ENCODE measurements at places on chromosomes 3 and 15.

DNA sequence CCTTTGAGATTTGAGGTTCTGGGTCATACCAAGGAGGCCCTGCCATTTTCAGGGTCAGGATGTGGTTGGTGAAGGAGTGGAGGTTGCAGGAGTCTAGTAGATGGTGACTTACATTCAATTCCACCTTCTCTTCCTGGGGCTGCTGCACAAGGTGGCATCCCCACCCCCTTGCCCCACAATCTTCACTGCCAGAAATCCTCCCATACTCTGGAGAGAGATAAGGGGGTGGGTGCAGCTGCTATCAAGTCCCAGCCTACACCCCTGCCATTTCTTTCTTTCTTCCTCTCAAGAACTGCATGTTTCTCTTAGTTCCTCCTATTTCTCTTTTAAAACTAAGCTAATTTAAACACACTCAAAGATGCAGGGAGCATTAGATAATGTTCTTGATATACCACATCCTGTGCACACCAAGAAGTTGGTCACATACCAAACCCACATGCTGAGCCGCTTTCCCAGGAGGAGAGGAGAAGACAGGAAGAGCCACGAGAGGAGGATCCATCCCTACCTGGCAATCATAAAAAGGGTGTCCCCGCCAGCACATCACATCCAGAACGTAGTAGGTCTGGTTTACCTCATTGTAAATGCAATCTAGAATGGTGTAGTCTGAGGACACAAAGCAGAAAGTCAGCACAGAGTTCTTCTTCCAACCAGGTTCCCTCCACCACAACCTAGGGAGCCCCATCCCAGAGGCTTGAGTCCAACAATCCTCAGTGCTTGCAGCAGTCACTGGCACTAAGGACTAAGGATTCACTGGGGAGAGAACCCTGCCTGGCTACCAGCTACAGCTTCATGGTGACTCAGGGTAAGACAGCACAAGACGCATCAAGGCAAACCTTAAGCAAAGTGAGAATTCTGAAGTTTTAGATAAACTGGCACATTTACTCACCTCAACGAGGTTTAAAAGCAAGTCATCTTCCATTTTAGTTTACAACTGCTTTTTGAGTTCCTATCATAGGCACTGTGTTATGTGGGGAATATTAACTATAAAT, 18.5 kb downstream of the SNUPN start:
- no peak for DNase-seq

GRCh38 chr15:28107111-28107903, 8.2 kb upstream of the OCA2 start:
- DNase-seq: no peak

DNA sequence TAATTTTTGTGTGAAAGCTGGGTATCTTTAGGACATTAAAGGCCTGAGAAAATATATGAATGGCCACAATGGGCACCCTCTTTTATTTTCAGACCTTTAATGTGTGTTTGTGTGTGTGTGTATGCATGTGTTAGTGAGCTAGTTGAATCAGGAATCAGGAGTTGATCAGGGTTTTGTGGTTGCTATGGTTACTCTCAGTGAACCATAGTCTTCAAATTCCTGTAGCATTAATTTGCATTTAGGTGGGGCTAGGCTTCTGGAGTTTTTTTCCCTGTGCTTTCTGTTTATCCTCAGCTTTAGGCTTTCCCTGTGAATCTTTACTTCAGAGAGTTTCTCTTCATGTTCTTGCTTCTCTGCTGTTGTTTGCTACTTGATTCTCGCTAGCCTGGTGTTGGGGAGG, 122.0 kb upstream of the ONECUT1 start:
- no peak for DNase-seq

- peak; percentile 5 for DNase-seq
Observed at GRCh38 chr15:83446904-83447709, at the start of gene SH3GL3. Gene SH3GL3 (plus strand): TSS chr15:83447341. CDS start chr15:83447534, 193 bp downstream.

DNA sequence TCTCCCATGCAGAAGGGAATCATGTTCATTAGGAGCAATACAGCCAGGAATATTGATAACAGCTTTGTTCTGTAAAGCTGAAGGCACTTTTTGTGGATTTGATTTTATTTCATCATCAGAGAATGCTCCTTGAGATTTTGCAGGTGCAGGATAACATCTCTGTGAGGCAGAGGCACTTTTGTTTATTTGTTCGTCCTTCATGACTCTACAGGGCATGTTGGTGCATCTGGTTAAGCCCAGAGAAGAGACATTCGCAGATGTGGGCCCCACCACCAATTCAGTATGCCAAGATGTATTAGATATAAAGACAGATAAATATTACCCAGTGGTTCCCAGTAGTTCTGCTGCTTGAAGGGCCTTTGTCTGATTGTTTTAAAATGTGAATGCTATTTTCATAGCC, 368.1 kb upstream of the SEMA6D start:
- DNase-seq: no peak

- DNase-seq: no peak
Observed at GRCh38 chr15:68633231-68634121, 54.7 kb downstream of the CORO2B start.

- no peak for DNase-seq
Observed at GRCh38 chr15:100439514-100439913, 89.2 kb downstream of the CERS3 start.

DNA sequence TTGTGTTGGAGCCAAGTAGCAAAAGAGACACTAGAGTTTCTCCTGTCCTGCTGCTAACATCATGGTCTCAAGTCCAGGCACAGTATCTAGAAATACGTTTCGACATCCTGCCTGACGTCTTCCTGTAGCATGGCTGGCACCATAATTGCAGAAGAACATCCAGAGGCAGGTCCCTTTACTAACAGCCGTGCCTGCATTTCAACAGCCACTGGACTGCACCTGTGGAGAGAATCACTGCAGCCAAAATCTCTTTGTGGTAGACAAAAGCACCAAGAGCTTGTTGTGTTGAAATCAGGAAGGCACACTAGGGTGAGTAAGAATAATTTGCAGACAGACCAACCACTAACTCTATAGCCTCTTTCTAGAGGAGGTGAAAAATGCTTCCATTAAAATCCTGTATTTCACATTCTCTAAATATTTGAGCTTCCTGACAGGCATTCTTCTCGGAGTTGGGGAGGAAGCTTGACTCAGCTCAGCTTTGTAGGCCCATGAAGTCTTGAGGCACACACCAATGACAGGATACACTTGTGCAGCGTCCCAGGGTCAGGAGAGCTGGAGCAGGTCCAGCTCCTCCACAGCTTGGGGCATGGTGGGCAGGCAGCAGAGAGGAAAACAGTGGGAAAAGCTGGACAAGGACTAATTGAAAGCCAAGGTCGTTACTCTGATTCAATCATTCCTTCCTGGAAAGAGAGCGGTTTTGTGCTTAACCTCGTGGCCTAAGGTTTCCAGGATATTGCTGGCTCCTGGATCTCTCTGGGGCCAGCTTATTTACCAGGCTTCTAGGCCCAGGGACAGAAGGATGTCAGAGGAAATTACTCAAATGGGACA, 244.9 kb downstream of the FAM43A start:
- no peak for DNase-seq

DNA sequence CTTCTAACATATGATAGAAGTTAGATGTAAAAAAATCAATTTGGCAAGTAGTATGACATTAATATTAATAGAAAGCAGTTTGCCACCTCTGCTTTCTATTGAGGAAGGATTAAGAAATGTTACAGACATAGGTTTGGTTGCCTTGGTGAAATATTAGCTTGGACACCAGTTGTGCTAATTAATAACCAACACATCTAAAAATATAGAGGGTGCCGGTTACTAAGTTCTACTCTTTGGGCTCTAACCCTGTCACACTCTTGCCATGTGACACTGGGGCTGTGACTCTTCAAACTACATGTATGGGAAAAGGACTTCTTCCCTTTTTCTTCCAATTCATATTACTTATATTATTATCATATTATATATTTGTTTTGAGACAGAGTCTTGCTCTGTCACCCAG, 64.4 kb downstream of the TRIM71 start:
- DNase-seq: no peak

GRCh38 chr3:41518626-41519025, 319.3 kb downstream of the CTNNB1 start:
- DNase-seq: no peak

DNA sequence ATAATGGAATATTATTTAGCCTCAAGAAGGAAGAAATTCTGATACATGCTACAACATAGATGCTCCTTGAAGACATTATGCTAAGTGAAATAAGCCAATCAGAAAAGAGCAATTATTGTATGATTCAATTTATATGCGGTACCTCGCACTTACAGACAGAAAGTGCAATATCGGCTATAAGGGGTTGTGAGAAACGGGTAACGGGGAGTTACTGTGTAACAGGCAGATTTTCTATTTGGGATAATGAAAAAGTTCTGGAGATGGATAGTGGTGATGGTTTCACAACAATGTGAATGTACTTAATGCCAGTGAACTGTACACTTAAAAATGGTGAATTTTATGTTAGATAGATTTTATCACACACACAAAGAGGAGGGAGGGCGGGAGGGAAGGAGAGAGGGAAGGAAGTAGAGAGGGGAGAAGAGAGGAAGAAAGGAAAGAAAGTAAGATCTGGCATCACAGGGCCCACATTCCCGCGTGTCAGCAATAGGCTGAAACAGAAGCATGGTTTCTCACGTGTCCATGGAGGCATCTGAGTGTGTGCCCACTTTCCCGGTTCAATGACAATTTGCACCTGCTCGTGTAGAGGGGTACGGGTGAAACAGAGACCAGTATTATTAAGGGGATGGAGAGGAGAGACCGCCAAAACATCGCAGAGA, 700 bp upstream of the BLM start:
- no peak for DNase-seq

- DNase-seq: no peak
Observed at GRCh38 chr3:163779396-163780344, 1298.6 kb downstream of the SI start.

DNA sequence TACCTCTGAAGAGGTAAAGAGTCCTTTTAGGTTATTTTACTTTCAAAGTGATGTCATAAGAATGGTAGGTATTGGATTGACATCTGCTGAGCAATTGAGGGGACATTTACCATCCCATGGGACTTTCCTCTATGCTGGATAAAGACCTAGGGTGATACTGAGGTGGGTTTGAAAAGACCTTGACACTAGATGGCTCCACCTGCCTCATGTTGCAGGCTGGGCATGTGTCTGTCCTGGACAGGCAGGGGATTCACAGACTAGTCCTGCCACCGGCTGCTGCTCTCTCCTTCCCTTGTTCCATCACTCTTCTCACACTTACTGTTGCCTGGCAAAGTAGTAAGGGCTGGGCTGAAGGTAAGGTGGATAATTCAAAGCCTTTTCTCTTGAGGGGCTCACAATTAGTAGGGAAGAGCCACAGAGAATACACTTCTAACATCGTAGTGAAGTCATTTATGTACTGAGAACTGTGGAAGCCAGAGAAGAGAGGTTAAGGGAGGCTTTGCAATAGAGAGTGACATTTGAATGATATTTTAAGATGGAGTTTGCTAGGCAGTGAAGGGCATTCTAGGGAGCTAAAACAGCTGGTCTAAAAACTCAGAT, 27.7 kb downstream of the TRAK1 start:
- DNase-seq: no peak

DNA sequence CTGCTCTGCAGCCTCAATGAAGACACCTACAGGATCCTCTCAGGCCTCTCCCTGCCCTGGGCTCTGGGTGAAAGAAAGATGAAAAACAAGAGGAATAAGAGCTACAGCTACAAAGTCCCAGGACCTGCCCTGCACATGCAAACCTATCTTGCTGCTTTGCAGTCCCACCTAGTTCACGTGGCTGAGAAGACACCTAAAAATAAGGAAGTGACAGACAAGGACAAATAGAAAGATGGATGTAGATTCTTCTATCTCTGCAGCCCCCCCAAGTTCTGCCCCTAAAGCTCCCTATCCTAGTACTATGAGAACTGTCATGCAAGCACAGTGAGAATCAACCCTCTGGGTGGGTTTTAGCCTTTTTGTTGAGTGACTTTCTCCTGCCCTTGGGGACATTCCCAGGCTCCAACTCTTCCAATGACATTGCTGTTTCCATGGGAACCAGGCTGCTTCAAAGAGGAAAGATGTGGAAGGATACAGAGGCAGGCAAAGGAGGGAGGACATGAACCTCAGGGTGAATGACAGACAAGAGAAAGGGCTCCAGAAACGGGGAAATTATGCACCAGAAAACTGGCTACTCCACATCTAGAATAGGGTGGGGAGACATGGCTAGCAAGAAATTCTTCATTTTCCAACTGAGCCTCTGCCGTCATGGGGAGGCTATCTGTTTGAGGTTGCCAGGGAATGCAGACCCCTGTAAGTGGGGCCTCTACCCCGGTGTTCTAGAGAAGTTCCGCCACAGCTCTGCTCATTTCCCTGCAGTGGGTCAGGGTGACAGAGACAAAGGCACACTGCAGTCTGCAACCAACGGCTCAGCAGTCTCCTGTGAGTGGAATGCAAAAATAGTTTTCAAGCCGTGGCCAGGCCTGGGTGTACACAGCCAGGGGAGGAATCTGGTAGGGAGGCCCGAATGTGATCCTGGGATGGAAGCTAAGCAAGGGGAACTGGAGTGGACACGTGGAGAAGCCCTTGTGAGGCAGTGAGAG, 5.2 kb downstream of the CSPG5 start:
- no peak for DNase-seq

GRCh38 chr15:40358471-40359353, 693 bp downstream of the DISP2 start:
- DNase-seq: no peak

DNA sequence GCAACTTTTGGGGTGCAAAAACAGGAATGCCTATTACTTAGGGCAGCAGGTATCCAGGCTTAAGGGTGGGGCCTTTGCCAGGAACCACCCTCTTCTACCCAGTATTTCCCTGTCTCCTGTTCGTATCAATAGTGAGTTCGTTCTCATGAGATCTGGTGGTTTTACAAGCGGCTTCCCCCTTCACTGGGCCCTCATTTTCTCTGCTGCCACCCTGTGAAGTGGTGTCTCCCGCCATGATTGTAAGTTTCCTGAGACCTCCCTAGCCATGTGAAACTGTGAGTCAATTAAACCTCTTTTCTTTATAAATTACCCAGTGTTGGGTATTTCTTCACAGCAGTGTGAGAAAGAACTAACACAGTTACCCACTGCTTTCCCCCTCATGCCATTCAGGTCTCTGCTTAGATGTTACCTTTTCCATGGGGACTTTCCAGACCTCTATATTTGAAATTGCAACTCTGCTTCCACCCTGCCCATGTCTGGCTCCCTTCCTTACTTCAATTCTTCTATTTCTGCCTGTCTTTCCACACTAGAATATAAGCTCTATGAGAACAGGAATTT, 23.9 kb upstream of the TRA2B start:
- DNase-seq: no peak

DNA sequence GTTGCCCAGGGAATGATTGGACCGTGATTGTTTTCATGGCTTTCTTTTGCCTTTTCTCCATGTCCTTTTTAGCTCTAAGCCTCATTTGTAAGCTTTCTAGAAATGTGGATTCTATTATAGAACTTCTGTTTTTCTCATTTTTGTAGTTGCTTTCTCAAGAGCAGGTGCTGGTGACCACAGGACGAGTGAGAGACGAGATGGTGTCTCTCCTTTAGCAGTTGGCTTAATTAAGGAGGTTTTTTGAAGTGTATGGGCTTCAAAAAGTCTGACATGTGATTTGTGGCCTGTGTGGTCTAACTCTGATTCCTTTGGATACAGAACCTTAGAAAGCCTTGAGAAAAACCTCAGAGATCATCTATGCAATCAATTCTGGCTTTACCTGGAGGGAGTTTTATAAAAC, 292.8 kb downstream of the LPP start:
- no peak for DNase-seq

GRCh38 chr3:106213954-106214353, 345.1 kb upstream of the CBLB start:
- no peak for DNase-seq
